ENCODE measurements at places on chromosomes 7 and 10.

DNA sequence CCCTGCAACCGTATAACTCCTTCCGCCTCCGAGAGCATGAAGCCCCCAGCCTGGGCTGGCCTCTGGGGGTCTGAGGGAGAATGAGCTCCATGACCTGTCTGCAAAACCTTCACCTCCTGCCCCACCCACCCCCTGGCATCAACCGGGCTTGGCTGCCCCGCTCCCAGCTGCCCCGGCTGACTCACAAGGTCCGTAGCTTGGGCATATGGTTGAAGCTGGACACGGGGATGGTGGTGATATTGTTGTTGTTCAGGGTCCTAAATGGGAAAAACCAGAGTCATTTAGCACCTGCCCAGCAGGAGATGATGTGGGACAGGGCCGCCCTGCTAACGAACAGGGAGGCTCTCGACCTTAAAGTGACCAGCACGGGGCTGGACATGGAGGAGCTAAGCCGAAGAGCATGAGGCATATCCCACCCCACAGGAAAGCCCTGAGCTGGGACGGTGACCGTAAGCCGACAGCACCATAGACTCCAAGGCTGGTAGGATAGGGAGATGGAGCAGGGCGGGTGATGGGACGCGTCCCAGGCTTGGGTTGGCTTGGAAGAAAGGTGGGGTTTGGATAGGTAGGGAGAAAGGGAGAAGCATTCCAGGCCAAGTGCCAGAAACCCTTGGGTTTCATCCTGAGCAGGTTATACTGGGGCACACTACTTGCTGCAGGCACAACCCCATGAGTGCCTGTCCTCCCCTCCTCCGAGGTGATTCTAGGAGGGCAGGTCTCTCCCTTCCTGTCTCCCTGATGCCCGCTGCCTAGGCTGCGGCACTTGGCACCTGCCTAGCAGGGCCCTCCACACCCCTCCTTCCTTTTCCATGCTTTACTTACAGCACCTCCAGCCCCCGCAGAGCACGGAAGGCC, 121.5 kb downstream of the SLIT1 start:
- DNase-seq: no peak

GRCh38 chr7:116583653-116584052, 58.8 kb downstream of the CAV1 start:
- DNase-seq: peak; percentile 92

- DNase-seq: no peak
Observed at GRCh38 chr10:110927461-110927860, 8.1 kb downstream of the SHOC2 start.

GRCh38 chr7:158077151-158077840, 510.3 kb downstream of the PTPRN2 start:
- DNase-seq: no peak

- no peak for DNase-seq
Observed at GRCh38 chr7:71618278-71618677, 486.3 kb downstream of the GALNT17 start.

DNA sequence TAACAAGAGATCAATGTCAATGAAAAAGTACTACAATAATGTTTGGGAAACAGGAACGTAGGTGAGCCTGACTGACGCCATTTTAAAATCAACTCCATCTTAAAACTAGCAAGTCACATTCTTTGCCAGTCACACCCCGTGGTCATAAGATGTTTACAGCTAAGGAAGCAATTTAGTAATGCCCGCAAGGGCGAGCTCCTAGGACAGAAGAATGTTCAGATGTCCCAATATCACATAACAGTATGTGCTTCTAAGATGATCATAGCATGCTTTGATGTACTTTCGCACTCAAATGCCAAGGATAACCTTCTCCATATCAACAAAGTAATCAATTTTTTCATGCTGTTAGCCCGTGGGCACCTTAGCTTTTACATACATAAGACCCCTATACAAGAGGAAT, 113.8 kb upstream of the EGFR start:
- no peak for DNase-seq

GRCh38 chr10:8296090-8296733, 241.7 kb downstream of the GATA3 start:
- DNase-seq: no peak

GRCh38 chr10:72567889-72568640, 57.8 kb downstream of the MICU1 start:
- no peak for DNase-seq

GRCh38 chr7:137717811-137718271, 128.9 kb downstream of the DGKI start:
- DNase-seq: no peak

DNA sequence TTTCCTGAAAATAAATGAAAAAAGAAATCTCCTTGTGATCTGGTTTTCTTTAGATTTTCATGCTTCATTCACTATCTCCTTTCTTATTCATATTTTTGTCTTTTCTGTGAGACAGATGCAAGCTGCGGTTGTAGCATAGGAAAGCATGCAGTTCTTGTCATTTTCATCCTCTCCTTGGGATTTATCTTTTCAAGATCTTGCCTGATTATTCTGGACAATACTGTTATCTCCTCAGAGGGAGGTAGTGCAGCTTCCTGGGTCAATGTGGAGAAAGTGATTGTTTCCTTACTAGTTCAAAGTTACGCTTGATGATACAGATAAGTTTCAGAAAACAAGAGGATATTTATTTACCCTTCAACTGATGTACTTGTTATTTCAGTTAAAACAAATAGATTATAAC, 114.6 kb downstream of the CPED1 start:
- DNase-seq: no peak

DNA sequence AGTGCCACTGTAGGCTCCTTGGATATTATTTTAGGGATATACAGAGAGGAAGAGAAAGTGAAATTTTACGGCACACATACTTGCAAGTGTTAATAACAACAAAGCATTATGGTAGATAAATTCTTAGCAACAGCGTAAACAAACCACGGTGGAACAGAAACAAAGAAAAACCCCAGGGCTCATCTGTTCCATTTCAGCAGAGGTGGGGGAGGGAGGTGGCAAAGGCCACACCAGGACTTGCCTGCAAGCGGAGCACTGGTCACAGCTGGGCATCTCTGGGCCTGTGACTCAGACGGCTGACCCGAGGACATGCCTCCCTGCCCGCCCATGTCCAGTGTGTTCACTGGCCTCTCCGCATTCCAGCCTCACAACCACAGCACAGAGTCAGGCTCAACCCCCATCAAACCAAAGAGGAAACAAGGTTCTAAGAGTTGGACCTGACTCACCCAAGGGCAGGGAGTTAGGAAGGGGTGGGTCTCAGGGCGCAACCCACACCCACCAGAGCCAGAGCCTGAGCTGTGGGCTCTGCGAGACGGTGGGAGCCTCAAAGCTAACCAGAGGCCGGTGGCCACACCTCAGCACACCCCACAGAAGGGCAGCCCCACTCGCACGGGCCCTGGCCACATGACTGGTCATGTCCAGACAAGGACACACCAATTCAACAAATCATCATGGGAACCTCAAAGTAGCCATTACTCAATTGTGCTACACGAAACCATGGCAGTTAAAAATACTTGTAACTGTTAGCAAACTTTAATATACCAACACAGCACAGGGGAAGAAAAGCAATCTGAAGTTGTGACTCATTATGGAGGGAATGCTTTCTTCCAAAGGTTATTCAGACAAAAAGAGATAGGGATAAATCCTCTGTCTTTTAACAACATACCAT, 10.7 kb downstream of the ESYT2 start:
- no peak for DNase-seq

- peak; percentile 33 for DNase-seq
Observed at GRCh38 chr10:125448596-125448995, 234.4 kb downstream of the TEX36 start.

GRCh38 chr7:91137788-91138368, 126.4 kb upstream of the FZD1 start:
- no peak for DNase-seq

GRCh38 chr7:113722006-113722405, 196.8 kb downstream of the PPP1R3A start:
- peak; percentile 54 for DNase-seq

GRCh38 chr10:36475746-36476145, 649.7 kb upstream of the ANKRD30A start:
- no peak for DNase-seq

- peak; percentile 45 for DNase-seq
Observed at GRCh38 chr10:29389935-29390334, 101.1 kb downstream of the LYZL1 start.

DNA sequence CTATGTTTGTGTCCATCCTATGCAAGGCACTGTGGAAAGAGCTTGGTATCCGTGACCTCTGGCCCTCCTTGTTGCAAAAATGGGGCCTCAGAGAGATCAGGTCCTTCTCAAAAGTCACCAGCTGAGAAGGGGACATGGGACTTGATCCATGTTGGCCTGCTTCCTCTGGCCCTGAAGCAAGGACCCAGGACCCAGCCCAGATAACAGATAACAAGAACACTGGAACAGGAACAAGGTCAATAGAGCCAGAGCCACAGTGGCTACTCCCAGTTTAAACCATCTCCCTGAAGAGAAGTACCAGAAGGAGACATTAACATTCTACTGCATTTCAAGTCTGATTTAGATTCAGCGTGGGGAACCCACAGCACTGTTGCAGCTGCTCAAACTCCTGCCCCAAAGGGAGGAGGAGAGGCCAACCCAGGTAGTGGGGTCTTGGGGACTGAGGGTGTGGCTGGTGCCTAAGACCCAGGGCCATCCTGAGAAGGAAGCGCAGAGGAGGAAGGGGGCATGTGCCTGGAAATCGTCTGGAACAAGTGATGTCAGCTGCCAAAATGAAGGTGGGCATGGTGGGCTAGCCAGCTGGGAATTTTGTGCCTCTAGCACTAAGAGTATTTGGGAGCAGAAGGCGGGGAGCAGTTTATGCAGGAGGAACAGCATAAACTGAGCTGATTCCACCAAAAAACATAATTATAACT, 61.2 kb downstream of the VSTM4 start:
- no peak for DNase-seq

GRCh38 chr7:75905785-75906604, 9.0 kb upstream of the POR start:
- DNase-seq: peak; percentile 64

GRCh38 chr7:148782757-148783456, 84.2 kb downstream of the CUL1 start:
- DNase-seq: no peak

GRCh38 chr7:130903358-130903974, 169.5 kb upstream of the KLF14 start:
- DNase-seq: no peak

GRCh38 chr7:150924369-150924781, 53.7 kb downstream of the KCNH2 start:
- no peak for DNase-seq

- DNase-seq: no peak
Observed at GRCh38 chr7:118250860-118251494, 26.5 kb downstream of the ANKRD7 start.

GRCh38 chr10:1412531-1413189, 324.7 kb downstream of the ADARB2 start:
- no peak for DNase-seq

DNA sequence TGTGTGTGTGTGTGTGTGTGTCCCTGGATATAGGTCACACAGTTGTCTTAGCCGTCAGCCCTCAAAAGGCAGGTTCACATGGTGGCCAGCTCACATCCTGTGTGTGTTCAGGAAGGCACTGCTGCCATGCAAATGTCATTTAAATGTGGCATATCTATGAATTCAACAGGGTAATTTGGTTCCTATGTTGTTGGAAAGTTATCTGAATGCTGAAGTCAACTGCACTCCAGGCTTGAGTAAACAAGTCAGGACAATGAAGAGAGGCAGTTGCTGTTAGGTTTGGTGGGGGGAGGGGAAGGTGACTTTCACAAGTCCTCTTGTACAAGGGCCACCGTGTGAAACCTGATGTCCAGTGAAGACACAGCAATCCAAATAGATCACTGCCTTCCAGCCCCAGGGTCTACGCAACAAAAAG, 61.1 kb downstream of the PTPRE start:
- no peak for DNase-seq

GRCh38 chr10:78651287-78651686, 417.5 kb upstream of the ZMIZ1 start:
- DNase-seq: no peak

DNA sequence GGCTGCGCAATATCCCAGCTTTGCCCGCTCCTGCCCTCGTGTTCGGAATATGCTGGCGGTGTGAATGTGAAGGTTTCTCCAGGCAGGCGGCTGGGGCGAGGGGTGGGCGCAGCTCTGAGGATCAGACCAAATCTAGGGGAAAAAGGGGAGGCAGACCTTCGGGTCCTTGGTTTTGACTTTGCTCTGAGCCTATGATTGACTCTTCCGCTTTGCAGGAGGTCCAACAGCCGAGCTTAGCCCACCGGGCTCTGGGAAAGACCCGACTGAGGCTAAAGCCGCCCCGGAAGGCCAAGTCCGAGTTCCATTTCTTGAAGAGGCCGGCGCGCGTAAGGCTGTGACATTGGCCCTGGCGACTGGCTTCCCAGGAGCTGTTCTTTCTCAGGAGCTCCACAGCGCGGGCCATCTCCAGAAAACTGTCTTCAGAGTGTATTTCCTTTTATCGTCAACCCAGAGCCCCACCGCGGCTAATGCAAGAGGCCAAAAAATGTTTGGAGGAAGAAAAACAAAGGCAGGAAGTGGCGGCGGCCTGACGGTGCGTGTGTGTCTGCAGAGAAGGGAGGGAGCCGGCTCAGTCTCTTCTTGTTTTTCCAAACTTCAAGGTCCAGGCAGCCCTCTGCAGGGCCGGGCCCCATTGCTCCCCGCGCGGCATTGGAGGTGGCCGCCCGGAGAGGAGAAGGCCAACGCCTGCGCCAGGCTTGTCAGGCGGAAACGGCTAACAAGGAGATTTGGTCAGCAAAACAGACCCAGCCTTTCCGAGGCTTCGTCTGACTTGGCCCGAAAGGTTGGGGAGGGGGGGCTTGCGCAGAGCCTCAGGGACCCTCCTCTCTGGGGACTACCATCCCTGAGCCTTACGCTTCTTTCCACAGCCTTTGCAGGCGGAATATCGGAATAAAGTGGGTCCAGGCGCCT, 3.6 kb upstream of the HOXA11 start:
- no peak for DNase-seq

GRCh38 chr7:86748843-86749719, 105.4 kb downstream of the GRM3 start:
- no peak for DNase-seq

DNA sequence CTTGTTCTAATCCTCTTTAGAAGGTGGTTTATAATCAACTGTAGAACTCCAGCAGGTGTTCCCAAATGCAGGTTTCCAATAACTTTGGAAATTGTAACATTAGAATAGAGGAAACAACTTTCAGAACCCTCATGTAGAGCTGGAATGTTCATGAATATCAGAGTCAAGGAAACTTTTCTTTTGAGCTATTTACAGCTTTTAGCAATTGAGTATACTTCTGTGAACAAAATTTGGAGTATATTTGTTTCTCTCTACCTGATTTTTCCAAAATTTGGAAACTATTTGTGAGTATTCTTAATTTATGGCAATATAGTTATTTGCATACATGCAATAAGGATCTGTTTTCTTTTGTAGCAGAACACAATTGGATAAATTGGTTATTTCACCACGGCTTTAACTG, 2.8 kb upstream of the CFAP43 start:
- no peak for DNase-seq

All from RPMI8226 (cell line).